ENCODE measurements at places on chromosomes 11 and 22.

DNA sequence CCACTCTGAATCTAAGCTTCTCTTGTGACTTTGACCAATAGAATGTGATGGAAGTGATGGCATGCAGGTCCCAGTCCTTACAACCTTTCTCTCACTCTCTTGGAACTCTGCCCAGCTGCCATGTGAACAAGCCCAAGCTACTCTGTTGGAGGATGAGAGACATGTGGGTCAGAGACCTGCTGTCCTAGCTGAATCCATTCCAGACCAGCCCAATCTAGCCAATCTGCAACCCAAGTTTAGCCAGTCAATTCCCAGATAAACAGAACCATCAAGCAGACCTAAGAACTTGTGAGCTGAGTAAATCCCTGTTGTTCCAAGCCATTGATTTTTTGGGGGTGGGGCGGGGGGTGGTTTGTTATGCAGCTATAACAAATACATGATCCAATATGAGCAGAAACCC is 69.2 kb upstream of the GRK3 start:
- no peak for DNase-seq

DNA sequence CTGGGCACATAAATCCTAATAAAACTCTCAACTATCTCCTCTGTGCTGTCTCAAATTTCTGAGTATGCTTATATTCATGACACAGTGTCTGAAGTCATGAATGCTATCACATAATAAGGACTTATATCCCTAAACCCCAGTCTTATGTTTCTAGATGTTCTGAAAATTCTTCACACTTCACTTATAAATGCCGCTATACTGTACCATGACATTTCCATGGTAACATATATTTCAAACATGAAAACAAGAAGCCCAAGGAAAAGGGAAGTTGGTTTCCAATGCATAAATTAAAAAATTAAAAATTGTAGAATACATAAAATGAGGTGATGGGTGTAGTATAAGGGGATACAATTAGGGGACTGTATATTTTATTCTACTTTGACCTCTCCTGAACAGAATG is 11.7 kb downstream of the GVQW3 start:
- DNase-seq: no peak

DNA sequence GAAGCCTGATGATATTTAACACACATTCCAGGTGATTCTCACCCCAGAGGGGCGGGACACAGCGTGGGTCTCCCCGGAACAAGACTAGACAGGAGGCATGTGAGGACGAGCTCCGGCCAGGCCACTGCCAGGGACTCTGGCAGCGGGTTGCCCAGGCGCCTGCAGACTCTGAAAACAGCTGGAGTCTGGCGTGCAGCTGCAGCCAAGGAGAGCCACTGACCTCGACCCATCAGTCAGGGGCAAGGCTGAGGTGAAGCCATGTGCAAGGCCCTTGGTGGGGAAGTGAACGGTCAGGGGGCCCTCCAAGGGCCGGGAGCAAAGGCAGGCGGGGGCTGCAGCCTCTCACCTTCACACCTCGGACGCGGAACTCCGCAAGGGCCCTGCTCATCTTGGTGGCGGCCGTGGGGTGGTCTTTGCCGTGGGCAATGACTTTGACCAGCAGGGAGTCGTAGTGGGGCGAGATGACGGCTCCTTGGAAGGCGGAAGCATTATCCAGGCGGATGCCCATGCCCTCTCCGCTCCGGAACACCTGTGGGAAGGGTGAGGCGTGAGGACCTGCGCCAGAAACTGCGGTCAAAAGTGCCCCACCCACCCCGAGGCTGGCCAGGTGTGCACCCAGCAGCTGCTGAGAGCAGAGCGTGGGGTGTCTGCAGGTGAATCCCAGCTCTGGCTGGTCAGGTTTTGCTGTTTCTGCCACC is 6.7 kb downstream of the LRFN4 start:
- DNase-seq: no peak

DNA sequence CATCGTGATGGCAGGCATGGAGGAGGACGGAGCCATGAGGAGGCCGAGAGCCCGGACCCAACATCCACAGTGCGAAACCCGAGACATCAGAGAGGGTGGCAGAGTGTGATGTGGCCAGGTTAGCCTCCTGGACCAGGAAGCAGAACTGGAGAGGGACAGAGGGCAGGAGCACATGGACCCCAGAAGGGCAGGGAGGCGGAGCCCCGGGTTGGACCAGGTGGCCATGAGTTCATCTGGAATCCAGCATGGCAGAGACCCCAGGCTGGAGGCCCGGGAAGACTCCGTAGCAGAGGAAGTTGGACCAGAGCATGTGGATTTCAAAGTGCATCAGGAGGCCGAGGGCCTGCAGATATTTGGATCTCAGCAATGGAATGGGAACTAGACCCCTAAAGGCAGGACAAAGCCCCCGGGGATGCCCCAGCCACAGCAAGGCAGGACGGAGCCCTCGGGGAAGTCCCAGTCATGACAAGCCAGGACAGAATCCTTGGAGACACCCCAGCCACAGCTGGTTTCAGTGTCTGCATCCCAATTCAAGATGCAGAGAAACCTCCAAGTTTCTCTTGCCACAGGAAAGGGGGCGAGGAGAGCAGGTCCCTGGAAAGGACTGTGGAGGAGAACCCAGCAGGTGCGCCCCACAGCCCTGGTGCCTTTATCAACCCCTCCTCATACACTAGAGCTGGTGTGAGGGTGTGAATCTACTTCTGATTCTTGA is 1393.4 kb downstream of the BRD1 start:
- no peak for DNase-seq

DNA sequence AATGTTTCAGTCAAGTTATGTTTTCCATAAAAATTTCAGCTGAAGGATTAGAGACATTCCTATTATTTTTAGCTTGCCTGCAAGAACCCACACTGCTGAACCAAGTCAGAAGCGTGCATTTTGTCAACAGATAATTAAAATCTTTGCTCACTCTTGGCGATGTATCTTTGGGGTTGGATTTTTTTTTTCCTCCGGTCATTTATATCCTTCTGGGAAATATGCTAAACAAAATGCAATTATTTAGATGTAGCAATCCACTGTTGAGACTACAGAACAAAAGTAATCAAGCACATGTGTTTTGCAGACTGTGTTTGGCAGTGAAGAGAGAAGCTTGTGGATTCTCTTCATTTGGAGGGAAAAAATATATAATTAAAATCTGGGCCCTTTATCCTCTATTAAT is 15.3 kb upstream of the NELL1 start:
- no peak for DNase-seq

- no peak for DNase-seq
These were observed 33.5 kb upstream of the TXNRD2 start for GRCh38 chr22:19974935-19975706.

DNA sequence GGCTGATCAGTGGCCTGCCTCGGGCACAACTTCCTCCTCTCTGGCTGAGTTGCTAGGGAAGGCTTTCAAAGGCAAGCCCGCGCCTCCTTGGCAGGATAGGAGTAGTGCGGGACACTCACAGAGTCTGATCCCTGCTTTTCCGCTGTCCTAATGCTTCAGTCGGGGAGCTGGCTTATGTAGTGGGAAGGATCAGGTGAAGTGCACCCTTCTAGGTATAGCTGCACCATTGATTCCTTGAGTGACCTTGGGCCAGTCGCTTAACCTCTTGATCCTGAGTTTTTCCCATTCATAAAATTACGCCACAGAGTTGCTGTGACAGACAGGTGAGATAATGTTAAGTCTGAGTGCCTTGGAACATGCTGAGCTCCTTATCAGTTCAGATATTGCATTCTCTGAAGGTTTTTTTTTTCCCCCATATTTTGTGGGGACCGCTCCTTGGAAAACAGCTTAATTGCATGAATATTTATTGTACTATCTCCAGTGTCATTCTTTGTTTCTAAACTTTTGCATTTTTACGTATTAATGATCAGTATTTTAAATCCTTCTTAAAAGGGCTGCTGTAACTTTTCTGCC is 961 bp downstream of the IPO7 start:
- DNase-seq: no peak
